ENCODE measurements at places on chromosomes 5 and 9.

DNA sequence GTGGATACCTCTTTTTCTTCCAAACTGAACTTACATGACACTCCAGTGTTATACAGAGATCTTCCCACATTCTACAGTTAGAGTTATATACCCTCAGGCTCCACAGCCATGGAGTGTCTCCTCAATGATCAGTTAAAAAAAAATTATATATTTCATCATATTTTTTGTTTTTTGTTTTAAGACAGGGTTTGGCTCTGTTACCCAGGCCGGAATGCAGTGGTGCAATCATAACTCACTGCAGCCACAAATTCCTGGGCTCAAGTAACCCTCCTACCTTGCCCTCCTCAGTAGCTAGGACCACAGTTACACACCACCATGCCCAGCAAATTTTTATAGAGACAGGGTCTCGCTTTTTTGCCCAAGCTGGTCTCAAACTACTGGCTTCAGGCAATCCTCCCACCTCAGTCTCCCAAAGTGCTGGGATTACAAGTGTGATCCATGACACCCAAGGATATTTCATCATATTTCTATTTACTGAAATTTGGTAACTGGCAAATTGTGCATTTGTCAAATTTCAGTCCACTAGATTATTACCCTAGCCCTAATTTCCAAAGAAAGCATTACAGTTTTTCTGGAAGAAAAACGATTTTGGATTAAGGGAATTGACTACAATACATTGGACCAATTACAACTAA is 18.1 kb upstream of the SCAI start:
- no peak for DNase-seq

DNA sequence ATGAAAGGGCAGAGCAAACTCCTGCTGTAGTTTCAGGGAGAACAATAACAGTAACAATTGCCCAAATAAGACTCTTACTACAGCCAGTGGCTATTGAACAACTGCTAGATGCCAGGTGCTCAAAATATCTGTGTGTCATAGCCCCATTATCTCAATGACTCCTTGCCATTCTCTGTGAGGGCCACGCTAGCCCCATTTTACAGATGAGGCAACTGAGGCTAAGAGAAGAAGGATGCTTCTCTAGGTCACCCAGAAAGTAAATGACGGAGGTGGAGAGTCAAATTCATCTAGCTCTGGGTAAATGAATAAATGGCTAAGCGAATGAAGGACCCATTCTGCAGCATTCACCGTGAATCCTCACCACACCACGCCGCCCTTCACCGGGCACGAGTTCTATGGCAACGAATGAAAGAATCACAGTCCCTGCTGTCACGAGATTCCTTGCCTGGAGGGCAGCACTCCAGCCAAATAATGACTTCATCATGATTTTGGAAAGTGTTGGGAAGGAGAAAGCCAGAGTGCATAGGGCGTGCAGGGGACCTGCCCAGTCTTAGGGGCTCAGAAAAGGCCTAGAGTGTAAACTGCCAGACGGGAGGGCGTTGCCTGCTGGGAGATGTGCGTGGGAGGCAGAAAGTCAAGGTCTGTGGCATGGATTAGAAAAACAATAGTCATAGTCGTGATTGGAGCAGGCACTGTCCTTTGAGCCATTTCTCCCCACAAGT is 147.2 kb downstream of the C9orf50 start:
- no peak for DNase-seq

DNA sequence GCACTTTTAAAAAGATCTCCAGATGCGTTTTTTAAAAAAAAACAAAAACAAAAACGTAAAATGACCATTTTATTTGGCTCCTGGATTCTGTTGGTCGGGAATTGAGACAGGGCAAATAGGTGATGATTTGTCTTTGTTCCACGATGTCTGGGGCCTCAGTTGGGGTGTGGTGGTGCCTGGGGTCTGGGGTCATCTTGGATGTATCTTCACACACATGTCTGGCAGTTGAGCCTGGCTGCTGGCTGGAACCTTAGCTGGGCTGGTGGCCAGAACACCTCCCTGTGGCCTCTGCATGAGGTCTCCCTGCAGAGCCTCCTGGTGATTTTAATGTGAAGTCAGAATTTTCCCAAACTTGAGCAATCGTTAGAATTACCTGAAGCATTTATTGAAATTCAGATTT is 42.5 kb upstream of the BASP1 start:
- no peak for DNase-seq

DNA sequence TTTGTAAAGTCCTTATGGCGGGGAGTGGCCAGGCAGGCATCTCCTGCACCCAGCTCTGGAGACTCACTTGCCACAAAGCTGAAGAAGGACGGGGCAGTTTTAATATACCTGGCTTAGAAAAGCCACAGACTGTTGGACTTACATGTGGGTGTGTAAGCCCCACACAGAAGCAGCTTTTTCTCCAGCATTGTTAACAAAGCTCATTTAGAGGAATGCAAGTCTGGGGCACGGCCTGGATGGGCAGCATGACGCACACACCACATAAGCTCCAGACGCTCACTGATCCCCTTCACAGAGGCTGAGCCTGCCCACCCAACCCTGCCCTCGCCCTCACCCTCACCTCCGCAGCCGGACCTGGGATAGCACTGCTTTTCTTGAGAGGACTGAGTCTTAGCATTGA is 58.0 kb upstream of the PDE8B start:
- no peak for DNase-seq

DNA sequence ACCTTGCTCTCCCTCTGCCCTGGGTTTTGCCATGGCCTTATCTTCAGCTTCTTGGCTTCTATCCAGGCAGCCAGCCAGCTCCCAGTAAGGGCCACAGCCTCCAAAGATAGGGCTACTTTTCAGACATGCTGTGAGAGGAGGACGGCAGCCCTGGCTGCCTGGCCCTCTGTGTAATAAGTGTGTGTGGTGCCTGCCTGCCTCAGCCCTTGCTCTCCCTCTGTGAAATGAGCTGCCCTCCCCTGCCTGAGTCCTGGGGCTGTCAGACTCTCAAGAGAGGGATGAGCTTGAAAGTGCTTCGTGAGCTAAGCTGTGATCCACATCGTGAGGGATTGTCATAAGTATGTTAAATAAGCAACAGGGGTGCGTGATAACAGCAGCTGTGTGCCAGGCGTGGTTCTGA is 8.1 kb downstream of the NDST1 start:
- DNase-seq: no peak

GRCh38 chr9:99400184-99400731 is 178.2 kb downstream of the SEC61B start:
- no peak for DNase-seq

GRCh38 chr9:4080921-4081895 is 218.7 kb downstream of the GLIS3 start:
- no peak for DNase-seq

- DNase-seq: no peak
Observed at GRCh38 chr5:103347716-103348423, 89.3 kb downstream of the MACIR start.

DNA sequence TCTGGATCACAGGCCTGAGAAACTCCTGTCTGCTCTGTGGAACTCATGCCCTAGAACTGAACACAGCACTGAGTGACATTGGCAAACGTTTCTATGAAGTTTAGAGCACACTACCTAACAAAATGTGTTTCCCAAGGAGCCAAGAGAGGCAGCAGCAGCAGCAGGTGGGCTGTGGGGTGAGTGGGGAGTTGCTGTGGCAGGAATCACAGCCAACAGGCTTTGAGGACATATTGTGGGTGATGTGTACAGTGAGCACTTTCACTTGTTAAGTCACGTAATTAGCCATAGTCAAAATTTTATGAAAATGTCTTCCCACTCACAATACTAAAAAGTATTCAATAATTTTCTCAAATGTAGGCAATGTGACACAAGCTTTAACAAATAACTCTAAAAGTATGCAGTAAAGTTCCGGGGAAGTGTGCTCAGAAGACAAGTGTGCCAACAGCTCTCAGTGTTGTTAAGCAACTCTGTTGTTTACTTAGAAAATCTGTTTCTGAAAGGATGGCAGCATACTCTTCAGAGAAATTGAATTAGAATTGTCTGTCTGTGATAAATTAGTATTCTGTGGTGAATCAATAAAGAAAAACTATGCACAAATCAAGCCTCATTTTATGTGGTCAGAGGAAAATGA is 482.1 kb downstream of the SEMA5A start:
- no peak for DNase-seq

Measured in NCI-H1930 (cell line).